ENCODE measurements at places on chromosomes 12 and 14.

- DNase-seq = no peak
These were observed 382.2 kb downstream of the MED13L start for GRCh38 chr12:115895247-115895646.

DNA sequence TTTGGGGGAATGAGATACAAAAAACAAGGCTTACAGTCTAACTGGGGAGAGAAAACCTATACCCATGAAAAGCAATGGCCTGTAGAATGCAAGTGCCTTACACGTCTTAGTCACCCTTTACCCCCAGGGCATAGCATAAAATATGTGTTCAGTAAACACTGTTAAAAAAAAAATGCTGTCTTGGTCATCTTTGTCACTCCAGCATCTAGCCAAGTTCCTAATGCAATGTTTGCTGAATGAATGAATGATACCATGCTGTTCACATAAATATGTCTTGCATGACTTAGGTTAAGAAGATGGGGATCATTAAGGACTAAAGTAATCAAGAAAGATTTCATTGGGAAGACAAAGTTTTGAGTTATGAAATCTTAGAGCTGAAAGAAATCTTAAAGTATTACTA lies 38.5 kb downstream of the PPP2R5E start:
- no peak for DNase-seq

DNA sequence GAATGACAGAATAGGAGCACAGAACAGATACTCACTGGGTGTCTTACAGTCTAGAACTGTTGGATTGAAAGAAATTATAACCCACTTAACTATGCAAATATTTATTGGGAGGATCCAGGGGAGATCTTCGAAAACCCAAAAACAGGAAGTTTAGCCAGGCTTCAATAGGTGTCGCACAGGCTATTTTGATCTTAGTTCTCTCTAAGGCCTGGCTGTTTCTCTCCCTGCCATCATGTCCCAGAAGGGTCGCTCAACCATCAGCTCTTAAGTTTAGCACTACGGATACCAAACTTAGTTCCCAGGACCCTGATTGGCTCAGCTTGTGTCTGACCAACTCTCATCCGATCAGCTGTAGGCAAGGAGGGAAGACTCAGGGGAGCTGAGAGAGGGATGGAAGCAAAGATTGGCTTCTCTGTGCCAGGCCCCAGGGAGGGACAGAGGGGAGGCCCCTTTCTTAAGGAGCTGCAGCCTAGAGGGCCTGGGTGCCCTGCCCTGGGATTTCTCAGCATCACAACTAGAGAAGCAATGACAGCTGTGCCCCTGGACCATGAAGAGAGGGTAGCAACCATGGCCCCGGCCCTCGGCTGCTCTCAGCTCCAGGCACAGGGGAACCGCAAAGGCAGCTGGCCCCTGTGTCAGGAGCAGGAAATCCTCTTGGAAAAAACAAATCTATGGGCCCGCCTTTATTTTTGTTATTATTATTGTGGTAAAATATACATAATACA lies 13.5 kb downstream of the PHETA1 start:
- no peak for DNase-seq

DNA sequence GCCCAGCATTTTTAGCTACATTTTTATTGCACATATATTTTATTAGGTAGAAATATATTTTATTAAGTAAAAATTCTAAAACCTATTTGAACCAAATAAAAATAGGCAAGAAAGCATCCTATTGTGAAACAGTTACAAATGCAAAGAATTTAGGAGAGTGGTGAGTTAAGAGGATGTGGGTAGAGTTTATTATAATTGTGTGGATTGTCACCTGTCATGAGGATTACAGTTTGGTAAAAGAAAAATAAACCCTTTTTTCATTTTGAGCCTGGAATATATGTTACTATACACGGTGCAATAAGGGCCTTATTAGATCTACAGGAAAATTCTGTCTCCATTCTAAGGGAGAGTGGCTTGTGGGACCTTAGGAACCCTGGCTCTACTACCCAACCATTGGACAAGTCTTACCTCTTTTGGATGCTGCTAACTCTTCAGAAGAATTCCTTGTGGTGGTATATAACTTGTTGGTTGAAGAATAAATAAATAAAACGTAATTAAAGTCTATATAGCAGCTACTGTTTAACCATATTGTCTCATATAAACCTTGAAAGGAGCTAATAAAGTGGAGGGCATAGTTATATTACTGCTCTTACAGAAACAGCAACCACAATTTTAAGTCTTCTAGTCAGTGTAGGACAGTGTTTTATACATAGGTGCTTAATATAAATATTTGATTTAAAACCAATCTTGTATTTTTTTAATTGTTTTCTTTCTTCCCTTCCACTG lies 67.8 kb downstream of the FGD4 start:
- no peak for DNase-seq

DNA sequence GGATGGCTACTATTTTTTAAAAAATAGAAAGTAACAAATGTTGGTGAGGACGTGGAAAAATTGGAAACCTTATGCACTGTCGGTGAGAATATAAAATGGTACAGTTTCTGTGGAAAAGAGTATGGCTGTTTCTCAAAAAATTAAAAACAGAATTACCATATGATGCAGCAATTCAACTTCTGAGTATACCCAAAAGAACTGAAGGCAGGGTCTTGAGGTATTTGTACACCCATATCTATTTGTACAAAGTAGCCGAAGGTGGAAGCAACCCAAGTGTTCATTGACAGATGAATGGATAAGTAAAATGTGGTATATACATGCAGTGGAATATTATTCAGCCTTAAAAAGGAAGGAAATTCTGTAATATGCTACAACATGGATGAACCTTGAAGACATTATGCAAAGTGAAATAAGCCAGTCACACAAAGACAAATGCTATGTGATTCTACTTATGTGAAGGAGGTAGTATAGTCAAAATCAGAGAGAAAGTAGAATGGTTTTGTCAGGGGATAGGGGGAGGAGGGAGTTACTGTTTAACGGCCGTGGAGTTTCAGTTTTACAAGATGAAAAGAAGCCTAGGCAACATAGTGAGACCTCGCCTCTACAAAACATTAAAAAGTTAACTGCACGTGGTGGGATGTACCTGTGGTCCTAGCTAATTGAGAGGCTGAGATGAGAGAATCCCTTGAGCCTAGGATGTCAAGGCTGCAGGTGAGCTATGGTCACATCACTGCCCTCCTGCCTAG lies 38.4 kb upstream of the CCT2 start:
- no peak for DNase-seq

DNA sequence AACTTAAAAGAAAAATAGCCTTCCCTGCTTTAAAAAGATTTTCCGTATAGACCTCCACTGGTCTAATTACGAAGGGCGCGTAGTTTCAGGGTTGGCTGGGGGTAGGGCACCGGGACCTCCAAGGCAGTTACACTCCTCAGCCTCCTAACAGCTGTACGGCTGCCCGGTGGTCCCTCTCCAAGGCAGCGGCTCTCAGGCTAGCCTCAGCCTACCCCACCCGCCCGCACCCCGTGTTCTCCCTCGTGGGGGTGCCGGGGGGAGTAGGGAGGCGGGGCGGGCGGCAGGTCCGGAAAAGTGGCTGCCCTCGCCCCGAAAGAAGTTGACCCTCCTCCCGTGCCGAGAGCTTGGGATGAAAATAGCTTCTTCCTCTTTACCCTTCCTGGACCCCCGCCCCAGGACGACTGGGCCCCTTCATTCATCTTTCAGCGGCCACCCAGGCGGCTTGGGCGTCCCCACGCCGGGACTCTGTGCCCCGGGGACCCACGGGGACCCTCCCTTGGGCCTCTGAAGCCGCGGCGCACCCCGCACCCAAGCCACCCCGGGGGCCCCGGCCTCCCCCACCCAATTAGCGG lies 991 bp upstream of the RCOR1 start:
- no peak for DNase-seq

- DNase-seq = no peak
These were observed 91.7 kb downstream of the NKX2-1 start for GRCh38 chr14:36428350-36428749.

- peak; percentile 25 for DNase-seq
These were observed 15.2 kb downstream of the RASSF3 start for GRCh38 chr12:64625243-64626077.

DNA sequence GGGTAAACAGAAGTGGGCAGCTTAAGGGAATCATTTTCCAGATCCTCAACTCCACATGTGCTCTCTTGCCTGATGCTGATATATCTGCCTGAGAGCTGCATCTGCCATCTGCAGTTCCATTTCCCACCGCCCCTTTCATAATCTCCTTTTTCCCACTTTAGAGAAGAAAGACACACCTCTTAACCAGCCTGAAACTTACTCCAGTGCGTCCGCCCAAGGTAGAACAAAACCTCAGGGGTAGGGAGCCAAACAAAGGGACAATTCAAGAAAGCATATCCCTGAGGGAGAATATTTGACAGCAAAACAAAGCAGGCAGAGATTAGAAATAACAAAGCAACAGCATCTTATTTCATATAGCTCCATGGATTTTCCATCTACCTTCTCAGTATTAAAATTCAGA lies 4.3 kb downstream of the MDM1 start:
- no peak for DNase-seq

- DNase-seq = no peak
These were observed 31.6 kb downstream of the FAM222A start for GRCh38 chr12:109744986-109745942.

DNA sequence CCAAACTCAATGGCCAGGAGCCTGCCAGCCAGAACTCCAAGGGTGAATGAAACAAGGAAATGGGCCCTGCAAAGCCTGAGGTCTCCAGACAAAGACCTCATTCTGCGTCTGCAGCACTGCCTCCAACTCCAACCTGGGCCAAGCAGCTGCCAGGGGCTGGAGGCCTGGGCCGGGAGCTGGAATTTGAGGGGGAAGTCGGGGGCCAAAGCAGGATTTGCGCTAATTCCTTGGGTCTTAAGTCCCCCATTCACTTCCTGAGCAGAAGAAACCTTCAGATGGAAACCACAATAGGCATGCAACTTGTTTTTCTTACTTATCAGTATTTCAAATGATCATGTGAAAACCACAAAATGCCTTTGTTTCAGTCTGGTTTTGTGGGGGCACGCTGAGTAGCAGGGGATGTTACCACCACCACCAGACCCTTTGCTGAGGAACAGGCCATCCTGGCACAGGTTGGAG lies 23.0 kb upstream of the TC2N start:
- DNase-seq = no peak

DNA sequence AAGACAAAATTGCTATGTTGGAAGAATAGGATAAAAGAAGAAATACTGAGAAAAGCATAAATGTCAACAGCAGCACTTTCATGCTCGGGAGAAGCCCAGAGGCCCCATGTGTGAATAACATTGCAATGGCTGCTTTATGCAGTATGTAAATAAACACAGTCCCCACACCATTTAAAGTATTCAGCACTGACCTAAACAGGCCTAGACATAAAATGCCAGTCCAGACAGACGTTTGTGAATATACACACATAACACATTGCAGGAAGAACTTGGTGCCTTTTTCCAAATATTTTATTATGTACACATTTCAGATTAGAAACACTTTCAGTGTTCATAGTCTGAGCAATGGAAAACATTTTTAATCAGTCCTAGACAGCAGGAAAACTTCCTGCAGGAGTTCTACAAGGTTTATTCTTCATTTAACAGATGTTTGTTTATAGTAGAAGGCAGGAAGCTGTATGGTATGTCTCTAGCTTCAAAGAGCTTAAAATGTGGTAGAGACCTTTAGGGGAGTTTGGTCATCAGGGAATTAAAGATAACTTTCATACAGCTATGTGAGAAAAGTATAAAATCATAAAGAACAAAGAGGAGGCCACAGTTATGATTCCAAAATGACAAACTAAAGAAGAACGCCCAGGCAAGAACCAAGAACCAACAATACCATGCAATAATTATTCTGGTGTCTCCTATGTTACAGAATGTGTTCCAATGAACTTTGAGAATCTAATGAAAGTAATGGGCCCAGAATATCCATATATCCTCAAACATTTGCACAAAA lies 30.6 kb upstream of the SLC38A2 start:
- no peak for DNase-seq

DNA sequence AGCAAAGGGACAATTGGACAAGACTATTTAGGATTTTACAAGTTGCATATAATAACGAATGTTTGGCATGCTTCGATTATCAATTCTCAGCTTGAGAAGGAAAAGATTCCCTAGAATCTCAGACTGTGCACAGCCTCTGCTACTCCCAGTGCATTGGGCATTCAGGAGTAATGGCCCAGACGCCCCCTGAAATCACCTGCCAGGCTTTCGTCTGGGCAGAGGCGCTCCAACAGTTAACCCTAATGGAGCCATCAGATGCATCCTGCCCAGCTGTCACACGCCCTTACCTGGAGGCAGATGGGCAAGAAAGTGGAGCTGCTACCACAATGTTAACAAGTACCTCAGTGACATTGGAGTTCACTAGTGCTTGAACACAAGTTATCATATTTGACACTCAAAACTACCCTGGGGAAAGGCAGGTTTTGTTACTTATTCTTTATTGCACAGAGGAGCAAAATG lies 927 bp upstream of the LRP6 start:
- DNase-seq = peak; percentile 38

GRCh38 chr12:49874142-49874897 lies 29.4 kb downstream of the FAIM2 start:
- no peak for DNase-seq

GRCh38 chr12:121579190-121579791 lies 1.5 kb downstream of the KDM2B start:
- no peak for DNase-seq

- no peak for DNase-seq
These were observed 49.7 kb downstream of the FAM222A start for GRCh38 chr12:109763201-109763841.

GRCh38 chr14:95531969-95532368 lies 2.9 kb upstream of the GLRX5 start:
- no peak for DNase-seq

DNA sequence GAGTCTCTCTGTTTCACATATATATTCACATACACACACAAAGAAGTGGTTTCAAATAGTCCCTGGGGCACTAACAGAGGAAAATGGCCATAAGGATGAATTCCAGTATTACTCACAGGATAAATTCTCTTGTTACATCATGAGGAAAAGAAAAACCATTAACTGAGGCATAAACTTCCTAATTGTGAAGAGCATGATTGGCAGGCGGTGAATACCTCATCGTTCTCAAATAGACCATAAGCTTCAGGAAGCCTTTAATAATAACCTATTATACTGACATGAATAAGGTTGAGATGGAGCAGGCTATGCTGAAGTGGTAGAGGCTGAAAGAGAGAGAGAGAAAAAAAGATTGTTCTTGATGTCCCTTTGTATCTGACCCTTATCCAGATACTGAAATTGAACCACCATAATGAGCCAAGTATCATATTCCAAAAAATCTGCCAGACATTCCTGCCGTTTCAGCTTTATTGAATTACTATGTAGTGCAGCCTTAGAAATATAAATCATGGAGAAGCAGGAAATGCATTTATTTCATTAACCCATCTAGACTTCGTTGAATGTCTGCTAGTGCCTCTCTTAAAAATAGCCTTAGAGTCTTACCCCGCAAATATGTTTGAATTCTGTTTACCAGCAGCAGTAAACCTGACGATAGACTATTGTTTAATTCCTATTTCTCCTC lies 86.8 kb downstream of the NUAK1 start:
- no peak for DNase-seq

- no peak for DNase-seq
These were observed 333.2 kb downstream of the NPAS3 start for GRCh38 chr14:33271891-33272290.

- no peak for DNase-seq
These were observed 127.6 kb upstream of the TMCC3 start for GRCh38 chr12:94777936-94778335.
